ENCODE measurements at places on chromosomes 7 and 10.

DNA sequence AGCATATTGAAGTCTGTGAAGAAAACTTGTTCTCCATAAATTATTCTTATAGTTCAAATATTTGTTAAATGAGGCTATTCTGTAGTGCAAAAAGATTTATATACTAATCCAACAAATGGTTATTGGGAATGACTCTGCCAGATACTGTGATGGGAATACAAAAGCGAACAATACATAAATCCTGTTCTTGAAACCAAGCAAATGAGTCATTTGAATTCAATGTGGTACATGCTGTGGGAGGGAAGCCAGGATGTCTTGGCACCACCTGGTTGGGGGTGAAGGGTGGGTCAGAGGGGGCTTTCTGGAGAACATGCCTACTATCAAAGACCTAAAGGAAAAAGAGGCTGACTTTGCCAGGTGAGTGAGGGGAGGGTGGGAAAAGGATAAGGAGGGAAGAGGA, 594.2 kb downstream of the CALN1 start:
- no peak for DNase-seq

DNA sequence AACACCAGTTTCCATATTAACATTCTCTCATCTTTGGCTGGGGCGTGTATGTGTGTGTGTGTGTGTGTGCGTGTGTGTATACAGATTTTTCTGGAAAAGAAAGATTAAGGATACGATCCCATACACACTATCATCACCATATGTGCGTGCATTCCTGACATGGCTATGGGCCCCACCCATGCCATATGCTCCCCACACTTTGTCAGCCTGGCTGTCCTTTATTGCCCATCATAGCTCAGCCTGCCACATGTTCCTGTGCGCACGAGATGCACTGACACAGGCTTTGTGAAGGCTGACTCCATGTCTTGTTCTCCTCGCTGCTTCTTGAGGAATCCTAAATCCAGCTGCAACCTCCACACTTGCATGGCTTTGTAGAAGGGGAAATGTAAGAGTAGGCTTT, 984.1 kb downstream of the LRMDA start:
- no peak for DNase-seq

- no peak for DNase-seq
Measured at GRCh38 chr10:22737587-22737986, 23.2 kb upstream of the PIP4K2A start.

- no peak for DNase-seq
Measured at GRCh38 chr7:70631718-70632117, 500.2 kb upstream of the GALNT17 start.

DNA sequence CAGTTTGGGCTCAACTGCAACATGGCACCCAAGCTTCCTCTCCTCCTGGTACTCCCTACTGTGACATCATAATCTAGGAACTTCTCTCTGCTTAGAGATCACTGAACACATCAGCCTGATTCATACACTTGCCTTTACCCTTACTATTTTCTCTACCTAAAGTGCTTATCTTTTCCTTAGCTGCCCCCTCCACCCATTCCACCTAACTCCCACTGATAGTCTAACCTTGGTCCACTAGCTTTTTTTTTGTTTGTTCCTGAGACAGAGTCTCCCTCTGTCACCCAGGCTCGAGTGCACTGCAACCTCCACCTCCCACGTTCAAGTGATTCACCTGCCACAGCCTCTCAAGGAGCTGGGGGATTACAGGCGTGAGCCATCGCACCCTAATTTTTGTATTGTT, 15.9 kb downstream of the CUL2 start:
- no peak for DNase-seq

DNA sequence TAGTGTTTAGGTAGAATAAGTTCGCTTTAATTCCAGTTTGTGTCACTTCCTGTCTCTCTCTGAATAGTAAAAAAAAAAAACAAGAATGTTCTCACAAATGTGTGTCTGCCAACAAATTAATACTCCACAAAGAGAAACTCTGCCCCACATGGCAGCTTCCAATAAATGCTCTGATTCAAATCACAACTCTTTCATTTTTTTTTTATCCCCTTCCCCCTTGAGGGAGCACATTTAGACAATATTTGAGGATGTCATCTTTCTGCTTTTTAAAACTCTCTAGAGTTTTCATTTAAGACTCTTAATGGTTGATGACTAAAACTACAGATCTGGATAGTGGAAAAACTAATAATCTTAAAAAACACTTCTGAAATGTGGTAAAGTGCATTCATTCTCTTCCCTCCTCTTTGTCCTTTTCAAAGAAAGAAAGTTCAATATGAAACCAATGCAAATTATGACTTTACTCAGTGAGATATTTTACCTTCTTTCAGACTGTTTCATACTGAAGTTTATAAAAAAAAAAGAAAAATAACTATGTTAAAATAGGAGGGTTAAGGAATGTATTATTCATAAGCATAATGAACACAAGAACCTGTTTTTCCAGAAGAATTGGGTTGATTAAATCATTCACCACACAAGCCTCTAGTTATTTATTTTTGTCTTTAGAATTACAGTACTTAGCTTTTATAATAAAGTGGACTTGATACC, 42.3 kb downstream of the ARID5B start:
- DNase-seq, result no peak

DNA sequence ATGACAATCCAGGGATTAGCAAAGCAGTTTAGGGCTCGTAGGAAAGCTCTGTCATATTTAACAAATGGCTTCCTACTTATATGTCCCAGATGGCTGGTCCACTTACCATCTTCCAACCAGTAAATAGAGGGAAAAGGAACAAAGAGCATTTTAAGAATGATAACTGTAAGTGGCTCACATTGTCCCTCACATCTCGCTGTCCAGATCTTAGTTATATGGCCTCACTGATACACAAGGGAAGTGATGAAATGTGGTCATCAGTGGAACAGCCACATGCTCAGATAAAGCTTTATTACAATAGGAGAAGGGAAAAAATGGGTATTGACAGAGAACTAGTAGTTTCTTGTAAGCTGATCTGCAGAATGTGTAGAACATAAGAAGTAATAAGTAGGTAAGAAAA, 35.8 kb downstream of the IQUB start:
- no peak for DNase-seq

DNA sequence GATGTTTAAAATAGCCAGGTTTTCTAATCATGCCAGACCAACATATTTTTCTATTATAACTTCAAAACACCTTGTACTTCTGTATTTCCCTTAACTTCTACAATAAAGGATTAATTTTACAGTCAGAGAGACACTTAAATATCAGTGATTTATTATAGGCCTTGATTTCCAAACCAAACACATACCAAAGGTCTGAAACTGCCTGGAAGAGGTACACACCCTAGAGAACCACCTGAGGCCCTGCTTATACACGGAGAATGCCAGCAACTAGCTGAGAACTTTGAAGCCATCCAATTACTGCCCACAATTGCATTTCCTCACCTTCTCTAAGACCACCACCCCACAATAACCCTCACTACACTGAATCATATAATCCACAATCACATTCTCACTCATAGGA, 4.9 kb downstream of the CCDC6 start:
- no peak for DNase-seq

GRCh38 chr7:101232141-101232850, 5.3 kb downstream of the CLDN15 start:
- DNase-seq, result no peak

DNA sequence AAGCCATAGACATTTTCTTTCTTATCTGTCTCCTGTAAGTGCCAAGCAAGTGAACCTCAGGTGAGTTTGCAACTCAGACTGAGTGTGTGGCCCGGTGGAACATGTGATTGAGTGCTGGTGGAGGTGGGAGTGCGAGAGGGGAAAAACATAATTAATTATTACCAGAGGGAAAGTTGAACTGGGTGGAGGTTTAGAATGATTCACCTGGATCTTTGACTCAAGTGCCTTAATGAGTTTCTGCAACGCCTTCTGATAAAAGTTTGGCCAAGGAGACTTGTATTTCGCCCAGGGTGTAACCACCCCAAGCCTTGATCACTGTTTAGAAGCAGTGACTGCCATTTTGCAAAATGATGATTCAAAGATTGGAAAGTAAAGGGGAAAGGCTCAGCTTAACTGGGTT, 513.9 kb downstream of the GATA3 start:
- no peak for DNase-seq

- no peak for DNase-seq
Measured at GRCh38 chr7:111242141-111242755, 151.3 kb downstream of the LRRN3 start.

- no peak for DNase-seq
Measured at GRCh38 chr10:14116021-14116420, 214.7 kb downstream of the FRMD4A start.

- no peak for DNase-seq
Measured at GRCh38 chr10:75283078-75283670, 47.4 kb upstream of the COMTD1 start.

GRCh38 chr10:22816298-22816653, 101.9 kb upstream of the PIP4K2A start:
- peak; percentile 46 for DNase-seq

GRCh38 chr10:22723783-22724182, 9.4 kb upstream of the PIP4K2A start:
- DNase-seq, result no peak

- DNase-seq, result no peak
Measured at GRCh38 chr10:18607503-18608378, 43.6 kb downstream of the NSUN6 start.

DNA sequence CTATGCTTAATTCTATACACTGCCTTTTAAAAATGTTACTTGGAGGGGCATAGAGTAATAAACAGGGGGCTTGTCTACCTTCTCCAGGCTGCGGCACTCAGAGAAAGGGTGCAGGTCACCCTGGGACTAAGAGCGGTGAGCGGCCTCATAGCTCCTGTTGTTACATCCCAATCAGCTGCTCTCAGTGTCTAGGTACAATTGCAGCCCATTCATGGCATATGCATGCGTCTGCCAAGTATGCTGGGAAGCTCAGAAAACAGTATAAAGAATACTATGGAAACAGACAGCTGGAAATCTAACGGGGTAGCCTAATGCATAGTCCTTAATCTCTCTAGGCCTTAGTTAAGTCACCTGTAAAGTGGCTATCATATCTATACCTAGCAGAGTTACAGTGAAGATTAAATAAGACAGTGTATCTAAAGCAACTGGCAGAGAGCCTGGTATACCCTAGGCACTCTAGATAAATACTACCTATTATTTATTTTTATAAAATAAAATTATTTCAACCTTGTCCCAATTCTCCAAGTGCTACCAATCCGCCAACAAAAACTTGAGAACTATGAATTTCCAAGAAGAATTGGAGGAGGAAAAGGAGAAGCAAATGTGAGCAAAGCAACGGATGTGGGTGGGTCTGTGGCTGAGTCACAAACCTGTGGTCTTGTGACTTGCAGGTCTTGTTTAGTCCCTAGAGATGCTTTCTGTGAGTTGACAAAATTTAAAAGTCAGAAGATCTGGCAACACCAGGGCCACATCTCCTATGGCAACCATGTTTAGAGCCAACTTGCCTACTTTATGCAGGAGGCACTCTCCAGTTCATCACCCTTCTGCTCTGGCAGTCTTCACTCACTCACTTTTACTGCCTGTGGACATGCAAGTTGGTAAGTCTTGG, 183.0 kb downstream of the RAPGEF5 start:
- DNase-seq, result peak; percentile 81

DNA sequence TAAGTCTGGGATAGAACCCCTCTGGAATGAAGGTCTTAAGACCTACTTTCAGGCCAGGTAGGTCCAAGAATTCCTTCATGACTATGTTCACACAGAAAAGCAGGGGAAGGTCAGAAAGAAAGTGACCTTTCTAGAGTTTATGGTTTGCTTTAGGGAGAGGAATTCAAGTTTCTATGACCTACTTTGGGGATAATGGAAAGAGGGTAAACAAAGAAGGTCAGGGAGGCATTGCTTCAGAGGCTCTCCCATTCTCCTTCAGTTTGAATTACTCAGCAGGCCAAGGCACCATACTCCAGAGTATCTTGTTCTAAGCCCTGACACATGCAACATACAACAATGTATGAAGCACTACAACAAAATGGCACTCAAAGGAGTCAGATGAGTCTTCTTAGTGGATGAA, 11.5 kb upstream of the MACC1 start:
- DNase-seq, result no peak

DNA sequence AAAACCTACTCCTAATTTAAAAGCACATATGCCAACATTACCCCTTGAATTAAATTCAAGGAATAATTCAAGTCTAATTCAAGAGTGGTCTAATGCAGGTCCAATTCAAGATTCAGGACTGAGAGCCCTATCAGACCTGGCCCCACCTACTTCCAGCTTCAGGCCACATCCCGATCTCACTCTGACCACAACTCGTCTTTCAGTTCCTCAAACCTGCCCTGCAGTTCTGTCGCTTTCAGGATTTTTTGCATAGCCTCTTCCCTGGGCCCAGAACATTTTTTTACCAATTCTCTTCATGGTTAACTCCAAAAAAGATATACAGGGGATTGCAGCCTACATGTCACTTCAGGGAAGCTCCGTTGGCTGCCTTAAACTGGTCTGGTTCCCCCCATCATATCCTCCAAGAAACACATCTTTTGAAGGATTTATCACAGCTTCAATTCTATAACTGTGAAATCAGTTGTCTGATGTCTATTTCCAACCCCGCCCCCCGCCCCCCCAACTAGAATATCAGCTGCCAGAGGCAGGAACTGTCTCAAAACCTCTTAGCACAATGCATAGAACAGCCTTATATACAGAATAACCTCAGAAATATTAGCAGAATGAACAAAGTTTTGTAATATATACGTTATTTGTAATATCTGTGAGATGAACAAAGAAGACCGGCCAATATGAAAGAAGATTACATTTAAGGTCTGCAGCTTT, 20.8 kb downstream of the CCDC6 start:
- peak; percentile 36 for DNase-seq

All from T-helper 1 cell (primary cell).